ENCODE measurements at places on chromosomes 13 and 19.

DNA sequence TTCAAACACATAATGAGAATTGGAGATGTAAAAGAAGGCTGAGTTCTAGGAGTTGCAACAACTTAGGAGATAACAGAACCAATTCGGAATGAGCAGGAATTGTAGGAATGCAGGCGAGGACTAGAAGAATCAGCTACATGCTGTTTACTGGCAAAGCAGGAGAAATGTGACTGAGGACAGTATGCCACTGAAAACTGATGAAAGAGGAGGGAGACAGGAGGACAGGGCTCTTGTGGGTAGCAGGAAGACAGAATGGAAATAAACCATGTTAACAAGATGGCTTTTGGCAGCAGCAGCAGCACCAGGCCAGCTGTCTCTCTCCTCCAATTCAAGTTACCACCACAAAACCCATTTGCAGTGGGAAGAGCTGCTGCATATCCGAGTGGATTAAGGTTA is 91.0 kb upstream of the SLC15A1 start:
- no peak for DNase-seq

GRCh38 chr13:98503175-98504028 is 73.5 kb downstream of the STK24 start:
- no peak for DNase-seq

- no peak for DNase-seq
Observed at GRCh38 chr19:7644550-7644877, 7.6 kb downstream of the STXBP2 start.

DNA sequence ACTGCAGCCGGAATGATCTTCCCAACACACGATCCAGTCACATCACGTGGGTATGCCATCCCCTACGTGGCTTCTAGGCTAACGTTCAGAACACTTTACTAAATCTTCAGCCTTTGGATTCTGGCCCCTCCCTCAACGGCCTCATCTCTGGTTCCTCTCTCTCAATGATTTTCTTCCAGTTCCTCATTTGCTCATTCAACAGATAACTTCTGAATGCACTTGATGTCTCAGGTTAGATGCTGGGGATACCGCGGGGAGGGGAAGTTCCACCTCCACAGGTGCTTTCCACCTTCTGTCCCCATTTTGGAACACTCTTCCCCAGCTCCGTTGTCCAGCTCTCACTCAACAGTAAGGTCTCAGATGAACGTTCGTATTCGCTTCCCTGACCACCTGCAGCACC is 66.1 kb downstream of the ATP7B start:
- no peak for DNase-seq

DNA sequence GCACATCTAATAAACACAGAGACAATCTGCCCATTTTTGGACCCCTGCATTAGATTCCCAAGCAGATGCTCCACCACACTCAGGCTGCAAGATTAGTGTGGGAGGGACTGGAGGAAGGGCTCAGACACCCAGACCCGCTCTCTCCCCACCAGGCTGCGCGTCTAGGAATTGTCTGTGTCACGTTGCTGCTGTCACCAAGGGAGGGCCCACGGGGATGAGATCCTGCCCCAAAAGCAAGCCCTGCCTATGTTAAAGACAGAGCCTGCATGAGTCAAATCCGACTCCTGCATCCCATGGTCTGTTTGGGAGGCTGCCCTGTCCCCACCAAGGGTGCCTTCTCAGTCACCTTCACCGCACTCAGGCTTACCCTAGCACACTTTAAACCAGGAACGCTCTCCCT is 114.4 kb upstream of the ZNF507 start:
- DNase-seq, result no peak

DNA sequence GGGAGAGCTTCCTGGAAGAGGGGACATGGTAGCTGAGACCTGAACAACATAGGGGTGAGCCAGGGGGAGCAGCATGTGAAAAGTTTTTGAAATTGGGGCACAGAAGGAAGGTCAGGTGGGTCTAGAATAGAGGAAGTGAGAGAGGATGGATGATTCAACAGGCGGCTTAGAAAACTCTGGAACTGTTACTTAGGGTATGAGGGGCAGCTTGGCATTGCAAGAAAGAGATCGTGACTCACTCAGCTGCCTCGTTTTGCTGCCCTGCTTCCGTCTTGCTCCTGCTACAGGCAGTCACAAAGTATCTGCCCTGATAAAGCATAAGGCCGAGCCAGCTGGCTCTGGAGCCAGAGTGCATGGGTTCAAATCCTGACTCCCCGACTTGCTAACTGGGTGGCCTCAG is 1.3 kb upstream of the CEACAM20 start:
- no peak for DNase-seq

DNA sequence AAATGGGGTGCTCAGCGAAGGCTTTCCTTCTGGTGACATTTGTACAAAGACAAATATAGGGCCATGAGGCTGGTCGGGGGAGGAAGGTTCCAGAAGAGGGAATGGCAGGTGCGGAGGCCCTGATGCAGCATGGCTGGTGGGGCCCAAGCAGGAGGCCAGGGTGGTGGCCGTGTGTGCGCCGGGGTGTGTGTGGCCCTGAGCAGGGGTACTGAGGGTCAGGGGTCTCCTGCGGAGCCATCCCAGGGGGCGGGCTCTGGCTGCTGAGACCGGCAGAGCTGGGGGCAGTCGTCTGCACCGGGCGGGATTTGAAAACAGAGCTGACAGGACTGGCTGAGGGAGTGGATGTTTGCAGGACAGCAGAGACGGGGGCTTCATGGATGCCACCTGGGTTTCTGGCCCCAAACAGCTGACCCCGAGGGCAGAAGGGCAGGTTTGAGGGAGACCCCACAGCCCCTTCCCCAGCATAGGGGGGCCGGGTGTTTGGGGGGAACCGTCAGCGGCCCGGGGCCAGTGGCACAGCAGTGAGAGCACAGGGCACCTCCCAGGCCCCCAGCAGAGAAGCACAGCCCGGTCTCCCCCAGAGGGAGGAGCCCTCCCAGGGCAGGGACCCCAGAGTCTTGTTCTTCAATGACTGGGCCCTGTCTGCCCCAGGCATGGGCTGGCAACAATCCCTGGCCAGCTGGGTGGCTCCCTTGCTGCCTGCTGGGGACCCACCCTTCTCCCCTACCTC is 11.4 kb downstream of the PIAS4 start:
- no peak for DNase-seq

DNA sequence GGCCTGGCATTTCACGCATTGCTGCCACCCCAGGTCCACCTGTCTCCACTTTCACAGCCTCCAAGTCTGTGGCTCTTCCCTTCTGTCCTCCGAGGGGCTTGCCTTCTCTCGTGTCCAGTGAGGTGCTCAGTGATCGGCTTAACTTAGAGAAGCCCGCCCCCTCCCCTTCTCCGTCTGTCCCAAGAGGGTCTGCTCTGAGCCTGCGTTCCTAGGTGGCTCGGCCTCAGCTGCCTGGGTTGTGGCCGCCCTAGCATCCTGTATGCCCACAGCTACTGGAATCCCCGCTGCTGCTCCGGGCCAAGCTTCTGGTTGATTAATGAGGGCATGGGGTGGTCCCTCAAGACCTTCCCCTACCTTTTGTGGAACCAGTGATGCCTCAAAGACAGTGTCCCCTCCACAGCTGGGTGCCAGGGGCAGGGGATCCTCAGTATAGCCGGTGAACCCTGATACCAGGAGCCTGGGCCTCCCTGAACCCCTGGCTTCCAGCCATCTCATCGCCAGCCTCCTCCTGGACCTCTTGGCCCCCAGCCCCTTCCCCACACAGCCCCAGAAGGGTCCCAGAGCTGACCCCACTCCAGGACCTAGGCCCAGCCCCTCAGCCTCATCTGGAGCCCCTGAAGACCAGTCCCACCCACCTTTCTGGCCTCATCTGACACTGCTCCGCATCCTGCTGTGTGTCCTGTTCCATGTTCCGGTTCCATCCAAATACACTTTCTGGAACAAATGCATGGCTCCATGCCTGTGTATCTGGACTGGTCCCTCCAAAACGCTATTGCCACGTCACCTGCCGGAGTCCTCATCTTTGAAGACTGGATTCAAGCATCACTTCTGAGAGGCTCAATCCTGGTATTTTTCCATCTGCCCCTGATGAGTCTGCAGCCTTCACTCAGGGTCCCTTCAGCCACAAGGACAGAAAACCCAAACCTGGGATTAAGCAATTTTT is 10.7 kb upstream of the DHDH start:
- no peak for DNase-seq

- DNase-seq, result no peak
Observed at GRCh38 chr19:39514840-39515550, at the start of gene SELENOV. Gene SELENOV (plus strand): TSS chr19:39515139. CDS start chr19:39515213, 74 bp downstream.
